ENCODE measurements at places on chromosomes 7 and 10.
A peak's percentile ranks its signal among the peaks of the same experiment; 100 is the strongest.

DNA sequence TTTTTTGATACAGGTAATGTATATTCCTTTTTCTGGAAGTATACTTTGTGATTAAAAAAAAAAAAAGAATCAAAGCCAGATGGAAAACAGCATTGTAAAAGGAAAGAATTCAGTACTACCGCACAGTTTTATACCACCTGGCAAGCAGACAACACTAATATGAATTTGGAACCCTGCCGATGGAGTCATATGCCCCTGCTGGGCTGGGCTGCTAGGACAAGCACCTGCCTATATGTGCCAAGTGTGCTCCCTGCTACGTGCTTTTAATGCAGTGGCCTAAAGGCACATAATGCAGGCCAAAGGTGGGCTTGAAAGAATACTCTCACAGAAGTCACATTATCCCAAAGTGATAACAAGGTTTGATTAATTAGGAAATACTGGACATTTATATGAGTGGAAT is 29.8 kb upstream of the WAC start:
- DNase-seq: no peak

- DNase-seq: peak; percentile 32
Observed at GRCh38 chr7:19011212-19011611, 106.2 kb downstream of the TWIST1 start.

DNA sequence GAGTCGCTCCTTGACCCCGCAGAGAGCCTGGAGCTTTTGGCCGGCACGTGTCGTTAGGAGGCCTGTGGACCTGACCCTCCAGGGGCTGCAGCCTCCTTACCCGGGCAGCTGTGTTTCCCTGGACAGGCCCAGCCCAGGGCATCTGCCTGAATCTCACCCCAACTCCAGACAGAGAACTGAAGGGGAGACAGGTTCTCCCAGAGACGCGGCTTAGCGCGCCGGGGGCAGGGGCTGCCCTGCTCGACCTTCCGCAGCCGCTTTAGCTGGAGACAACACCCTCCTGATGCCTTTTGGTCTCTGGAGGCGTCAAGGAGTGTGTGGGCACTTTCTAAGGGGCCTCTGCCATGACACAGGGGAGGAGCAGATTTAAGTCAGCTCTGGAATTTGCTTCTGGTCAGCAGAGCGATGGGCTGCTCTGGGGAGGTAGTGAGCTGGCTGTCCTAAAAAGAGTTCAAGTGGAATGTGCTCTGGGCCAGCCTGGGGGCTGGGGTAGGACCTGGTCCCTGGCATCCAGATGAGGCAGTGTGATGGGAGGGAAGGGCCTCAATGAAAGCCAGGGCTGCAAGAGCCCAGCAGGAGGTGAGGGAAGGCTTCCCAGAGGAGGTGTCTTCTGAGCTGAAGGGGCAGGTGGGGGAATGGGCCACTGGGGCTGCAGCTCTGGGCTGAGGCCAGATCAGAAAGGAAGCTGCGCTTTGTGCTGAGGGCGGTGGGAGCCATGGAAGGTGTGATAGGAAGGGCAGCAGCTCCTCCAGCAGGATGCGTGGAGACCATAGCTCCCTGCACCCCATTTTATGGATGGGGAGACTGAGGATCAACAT is 5.8 kb downstream of the GRIFIN start:
- DNase-seq: no peak

DNA sequence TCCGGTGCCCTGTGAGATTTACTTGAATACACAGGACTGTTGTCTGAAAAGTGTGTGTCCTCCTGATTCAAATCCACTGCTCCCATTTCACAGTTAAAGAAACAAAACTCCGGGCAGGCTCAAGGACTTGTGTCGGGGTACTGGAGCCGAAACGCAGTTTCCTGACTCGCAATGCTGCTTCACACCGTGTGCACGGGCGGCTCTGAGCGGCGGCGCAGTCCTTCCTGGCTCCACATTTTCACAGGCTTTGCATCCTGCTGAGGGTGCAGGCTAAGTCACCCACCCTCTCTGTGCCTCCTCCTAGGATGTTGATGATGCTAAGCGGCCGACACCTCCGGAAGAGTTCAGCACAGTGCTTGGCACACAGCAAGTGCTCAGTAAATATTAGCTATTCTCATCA is 65.4 kb downstream of the SLIT1 start:
- DNase-seq: no peak
